ENCODE measurements at places on chromosomes 12 and 14. TPM values are rescaled to one million over a fixed set of nuclear protein-coding genes. Genes with fewer than 3 reads are reported as not detected.

GRCh38 chr14:92144708-92145107, 22.9 kb downstream of the CPSF2 start:
- DNase-seq, result no peak

GRCh38 chr12:101876322-101876860, 989 bp upstream of the DRAM1 start:
- no peak for DNase-seq

DNA sequence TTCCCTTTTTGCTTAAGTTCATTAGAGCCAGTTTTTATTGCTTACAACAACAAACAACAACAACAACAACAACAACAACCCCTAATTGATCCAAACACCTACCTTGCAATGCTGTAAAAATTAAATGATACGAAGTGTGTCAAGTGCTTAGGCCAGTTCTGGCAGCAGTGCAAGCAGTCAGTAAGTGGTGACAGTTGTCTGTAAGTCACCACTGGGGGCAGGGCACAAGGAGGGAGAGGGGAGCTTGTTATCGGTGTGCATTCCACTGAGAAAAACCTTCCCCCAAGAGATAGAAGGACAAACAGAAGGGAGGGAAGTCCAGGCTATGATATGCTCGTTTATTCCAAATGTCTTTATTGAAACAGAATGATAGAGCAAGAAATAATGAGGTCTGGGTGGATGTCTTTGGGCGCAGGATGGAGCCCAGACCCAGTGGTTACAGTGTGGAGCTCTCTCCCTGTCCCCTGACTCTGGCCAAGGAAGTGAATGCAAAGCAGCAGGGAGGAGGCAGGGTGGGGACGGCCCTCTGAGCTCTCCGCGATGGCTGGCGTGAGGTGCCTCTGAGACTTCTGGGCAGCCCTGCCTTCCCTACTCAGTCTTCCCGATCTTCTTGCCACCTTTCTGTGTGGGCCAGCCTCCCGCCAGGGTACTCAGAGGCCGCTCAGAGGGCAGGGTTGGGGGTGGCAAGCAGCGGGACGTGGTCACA, 6.5 kb downstream of the SLC22A17 start:
- no peak for DNase-seq

DNA sequence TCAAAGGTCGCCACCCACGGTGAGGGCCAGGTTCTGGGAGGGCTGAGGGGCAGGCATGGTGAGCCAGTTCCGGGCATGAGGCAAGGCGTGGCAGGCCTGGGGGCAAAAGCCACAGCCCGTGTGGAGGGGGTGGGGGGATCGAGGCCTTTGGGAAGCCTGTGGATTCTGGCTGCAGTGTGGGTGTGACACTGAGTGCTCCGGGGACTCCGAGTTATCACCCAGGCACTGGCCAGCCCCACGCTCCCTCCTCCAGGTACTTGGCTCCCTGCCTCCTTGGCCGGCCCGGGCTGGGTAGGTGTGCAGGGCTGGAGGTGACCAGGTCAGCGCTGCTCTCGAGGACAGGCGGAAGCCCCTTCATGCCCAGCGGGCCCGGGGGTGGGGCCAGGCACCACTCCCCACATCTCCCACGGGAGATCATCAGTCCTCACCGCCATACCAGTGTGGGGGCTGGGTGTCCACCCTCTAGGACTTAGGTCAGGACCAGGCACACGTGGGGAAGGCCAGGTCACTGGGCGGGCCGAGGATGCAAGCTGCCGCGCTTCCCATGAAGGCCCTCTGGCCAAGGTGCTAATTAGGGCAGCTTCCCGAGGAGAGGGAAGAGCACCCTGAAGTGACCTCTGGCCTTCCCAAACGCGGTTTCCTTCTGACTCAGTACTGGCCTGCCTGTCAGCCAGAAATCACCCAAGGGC, 34.1 kb upstream of the TDRD9 start:
- no peak for DNase-seq

- DNase-seq, result no peak
These were observed 174.3 kb downstream of the ANO2 start for GRCh38 chr12:5770727-5771126.

GRCh38 chr12:116642683-116643082, 83.5 kb downstream of the MAP1LC3B2 start:
- DNase-seq, result no peak

DNA sequence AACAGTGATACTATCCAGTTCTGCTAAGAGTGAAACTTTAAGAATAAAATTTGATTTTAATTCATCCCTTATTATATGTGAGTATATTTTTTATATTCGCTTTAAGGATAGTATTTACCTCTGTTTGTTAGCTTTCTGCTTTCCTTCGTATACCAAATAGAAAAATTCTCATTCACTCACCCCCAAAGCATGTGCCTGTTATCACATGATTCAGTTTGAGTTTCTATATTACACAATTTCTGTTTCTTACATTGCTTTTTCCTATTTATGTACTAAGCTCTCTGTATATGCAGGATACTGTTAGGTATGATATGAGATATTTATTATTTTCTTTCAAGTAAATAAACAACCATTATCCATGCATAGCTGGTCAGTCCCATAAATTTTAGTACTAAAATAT, 275.2 kb downstream of the FBXL14 start:
- DNase-seq, result no peak

- DNase-seq, result no peak
These were observed 1241.4 kb upstream of the TMEM132C start for GRCh38 chr12:127025545-127025944.

DNA sequence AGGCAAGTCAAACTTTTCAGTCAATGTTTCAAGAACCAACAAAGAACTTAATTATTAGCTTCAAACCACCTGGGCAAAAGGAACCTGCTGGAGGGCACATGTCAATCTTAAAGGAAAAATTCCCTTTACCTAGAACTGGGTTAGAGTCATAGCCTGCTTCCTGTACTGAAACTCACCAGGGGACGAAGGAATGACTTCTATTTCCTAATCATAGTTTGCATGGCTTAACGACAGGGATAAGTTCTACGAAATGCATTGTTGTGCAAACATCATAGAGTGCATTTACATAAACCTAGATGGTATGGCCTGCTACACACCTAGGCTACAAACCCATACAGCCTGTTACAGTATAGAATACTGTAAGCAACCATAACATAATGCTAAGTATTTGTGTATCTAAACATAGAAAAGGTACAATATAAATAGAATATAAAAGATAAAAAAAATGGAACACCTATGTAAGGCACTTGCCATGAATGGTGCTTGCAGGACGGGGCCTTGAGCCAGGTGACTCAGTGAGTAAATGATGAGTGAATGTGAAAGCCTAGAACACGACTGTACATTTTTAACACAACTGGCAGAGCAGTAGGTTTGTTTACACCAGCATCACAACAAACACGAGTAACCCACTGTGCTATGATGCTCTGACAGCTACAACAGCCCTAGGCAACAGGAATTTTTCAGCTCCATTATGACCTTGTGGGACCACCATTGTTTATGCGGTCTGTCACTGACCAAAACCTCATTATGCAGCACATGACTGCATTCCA, 234.9 kb upstream of the CAND1 start:
- no peak for DNase-seq

- DNase-seq, result no peak
These were observed 25.8 kb upstream of the C12orf76 start for GRCh38 chr12:110074089-110074488.

- DNase-seq, result no peak
These were observed 193.4 kb upstream of the AMIGO2 start for GRCh38 chr12:47273191-47273626.

- DNase-seq, result no peak
These were observed 837 bp upstream of the STX2 start for GRCh38 chr12:130839770-130840404.

DNA sequence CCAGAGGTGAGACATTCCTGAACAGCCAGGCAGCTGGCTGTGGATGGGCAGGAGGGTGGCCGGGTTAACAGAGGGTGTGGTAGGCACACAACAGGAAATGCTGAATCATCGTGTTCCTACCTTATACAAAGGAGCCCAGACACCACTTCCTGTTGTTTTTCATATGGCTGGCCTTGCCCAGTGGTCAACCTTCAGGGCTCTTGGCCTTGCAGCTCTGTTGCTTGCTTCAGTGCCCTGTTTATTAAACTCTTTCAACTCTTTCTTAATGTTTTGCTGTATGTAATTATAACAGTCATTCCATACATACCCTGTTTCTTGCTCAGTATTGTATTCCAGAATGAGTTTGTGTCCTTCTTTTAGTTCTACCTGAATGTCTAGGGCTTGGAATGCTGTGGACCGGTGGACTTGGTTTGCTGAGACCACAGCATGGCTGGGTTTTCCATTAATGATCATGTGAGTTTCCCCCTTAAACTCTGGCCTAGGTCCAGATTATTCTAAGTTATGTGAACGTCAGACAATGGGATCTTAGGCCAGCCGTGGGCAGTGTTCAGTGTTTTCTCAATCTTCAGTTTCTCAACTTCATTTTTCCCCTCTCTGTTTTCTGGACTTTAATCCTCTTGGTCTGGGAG, 11.9 kb downstream of the CFAP54 start:
- peak; percentile 57 for DNase-seq

DNA sequence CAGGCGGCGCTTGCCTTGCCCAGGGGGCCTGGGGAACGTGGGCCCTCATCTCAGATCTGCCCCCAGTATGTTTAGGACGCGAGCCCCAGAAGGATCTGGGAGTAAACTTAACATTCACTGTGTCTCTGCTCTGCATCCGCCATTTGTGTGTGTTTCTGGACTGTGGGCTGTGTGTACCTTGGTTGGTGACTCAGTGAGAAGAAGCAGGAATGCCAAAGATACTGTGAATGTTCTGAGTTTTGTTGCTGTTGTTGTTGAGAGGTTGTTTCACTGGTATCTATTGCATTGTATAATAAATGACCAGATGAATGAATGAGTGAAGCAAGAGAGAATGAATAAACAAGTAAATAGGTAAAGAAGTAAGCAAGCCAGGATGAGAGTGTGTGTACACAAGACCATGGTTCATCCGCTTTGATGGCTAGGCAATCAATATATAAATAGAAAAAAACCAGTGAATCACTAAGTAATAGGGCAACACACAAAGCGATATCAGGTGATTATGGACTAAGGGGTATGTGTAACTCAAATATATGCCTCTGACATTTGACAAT, 20.5 kb downstream of the MEG3 start:
- DNase-seq, result no peak

GRCh38 chr14:105742531-105742848, 216.1 kb downstream of the TMEM121 start:
- DNase-seq, result no peak

- DNase-seq, result no peak
These were observed 49.8 kb downstream of the SLC6A12 start for GRCh38 chr12:164207-164606.

DNA sequence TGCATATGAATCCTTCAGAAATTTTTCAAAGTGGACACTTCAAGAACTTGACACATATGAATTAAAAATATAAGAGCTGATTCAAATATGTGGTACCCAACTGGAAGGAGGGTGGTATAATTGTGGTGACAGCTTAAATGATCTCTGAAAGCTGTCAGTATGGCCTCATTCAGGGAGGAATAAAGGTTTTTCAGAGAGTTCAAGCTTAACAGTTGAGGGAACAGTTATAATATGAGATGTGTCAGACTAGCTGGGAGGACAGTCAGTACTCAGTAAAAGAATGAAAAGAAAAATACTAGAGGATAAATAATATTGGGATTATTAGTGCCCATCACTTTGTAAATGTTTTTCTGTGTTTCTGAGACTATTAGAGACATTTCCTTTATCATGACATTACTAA, 277.5 kb downstream of the RASSF9 start:
- no peak for DNase-seq

- DNase-seq, result no peak
These were observed 37.2 kb downstream of the BEGAIN start for GRCh38 chr14:100549834-100550625.

- DNase-seq, result no peak
These were observed 14.3 kb downstream of the EXOC3L4 start for GRCh38 chr14:103108749-103109207.

- no peak for DNase-seq
These were observed 159.3 kb downstream of the PDE3A start for GRCh38 chr12:20527417-20528163.

DNA sequence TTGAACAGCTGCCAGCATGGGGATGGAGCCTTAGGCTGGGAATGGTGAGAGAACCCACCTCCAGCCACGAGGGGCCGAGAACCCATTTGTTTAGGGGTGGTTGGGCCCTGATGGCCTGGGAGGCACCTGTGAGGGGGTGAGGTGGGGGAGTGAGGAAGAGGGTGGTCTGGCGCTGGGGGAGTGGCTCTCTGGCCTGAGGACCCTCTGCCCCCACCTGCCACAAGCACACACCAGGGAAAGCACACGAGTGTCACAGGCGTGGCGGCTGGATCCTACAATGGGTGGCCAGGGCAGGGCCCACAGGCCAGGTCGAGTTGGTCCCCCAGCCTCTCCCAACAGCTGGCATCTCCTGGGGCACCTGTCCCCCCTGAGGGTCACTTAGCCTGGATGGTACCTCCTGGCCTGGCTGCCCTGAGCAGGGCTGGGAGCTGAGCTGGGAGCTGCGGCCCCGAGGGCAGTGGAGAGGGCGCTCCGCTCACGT, 340.5 kb downstream of the TMEM121 start:
- no peak for DNase-seq

DNA sequence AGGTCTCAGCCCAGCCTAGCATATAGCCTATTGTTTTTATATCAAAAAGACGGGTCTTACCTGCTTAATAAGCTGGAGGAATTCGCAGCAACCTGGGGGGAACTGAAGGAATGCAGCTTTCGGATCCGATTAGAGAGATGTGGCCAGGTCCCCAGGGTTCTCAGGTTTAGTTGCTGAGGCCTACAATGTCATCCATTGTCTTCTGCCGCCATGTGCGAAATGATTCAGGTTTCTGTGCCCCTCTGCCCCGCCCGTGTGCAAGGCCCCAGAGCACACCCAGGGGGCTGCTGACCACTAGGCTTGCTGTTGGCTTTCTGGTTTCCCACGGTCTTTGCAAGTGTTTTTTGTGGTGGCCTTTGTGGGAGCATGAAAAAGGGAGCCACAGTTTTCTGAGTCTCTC, 154.5 kb upstream of the TBX3 start:
- DNase-seq, result no peak

DNA sequence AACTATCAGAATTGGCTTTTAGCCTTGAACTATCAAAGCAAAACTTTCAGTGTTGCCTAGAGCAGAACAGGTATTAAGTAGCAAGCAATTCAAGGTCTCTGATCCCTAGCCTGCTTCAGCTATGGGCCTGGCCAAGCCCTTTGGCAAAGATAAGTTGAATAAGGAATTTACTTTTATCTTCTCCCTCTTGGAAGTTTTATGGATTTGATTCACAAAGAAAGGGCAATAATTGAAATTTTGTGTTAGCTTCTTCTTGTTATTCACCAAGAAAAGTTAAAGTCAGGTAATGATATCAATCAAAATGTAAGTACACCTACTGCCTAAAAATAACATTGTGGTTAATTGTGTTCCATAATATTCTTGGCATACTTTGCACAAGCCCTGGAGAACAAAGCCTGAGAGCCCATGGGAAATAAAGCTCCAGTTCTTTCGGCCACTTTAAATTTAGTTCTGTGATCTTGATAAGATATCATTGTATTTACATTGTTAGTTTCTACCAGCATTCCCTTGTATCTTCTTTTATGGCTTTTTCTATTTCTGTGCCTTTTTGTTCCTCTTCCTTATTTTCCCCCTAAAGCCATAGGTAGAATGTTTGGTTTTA, 158.0 kb downstream of the RAD51B start:
- no peak for DNase-seq

Gene OTOGL
- not detected for total RNA-seq

Gene MEG3
- total RNA-seq, result not detected

Gene SALL2
- 2.0 TPM for total RNA-seq

Gene TSPAN9
- not detected for total RNA-seq

Gene SLCO1B1
- not detected for total RNA-seq

Gene AQP5
- not detected for total RNA-seq

Gene SERPINA6
- total RNA-seq, result not detected

Gene SMOC1
- not detected for total RNA-seq

Gene PTHLH
- not detected for total RNA-seq

Gene CMKLR1
- not detected for total RNA-seq

Gene TMEM117
- total RNA-seq, result 0.24 TPM

Gene OR6C2
- not detected for total RNA-seq

Gene SARNP
- 94.8 TPM for total RNA-seq

All from activated CD8-positive, alpha-beta T cell treated with anti-CD3 and anti-CD28 coated beads, Interleukin-2, amount 10 ng/mL, durations not matched to agents 7 days and 5 days (primary cell).